ENCODE measurements at places on chromosomes 7 and 10. TPM values are rescaled to one million over a fixed set of nuclear protein-coding genes. Genes with fewer than 3 reads are reported as not detected.

DNA sequence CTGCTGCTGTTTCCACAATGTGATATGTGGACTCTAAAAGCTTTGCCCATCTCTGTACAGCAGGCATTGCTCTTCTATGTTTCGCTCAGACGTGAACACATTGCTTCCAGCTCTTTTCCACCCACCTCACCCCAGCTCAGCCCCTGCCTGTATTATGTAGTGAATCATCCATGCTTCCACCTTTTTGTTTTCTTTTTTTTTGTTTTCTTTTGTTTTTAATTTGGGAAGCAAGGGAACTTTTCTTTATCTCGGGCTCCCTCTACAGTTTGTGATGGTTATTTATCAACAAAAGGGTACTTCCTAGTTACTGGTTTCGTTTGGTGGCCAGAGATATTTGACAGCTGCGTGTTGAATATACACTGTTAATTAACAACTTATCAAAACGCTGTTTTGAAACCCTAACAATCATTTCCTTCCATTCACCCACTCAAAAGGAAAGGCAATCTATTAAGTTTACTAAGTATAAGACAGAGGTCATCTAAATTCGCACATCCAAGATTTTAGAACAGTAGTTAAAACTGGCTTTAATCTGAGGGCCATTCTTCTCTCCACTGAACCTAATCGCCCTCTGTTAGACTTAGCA lies 127.9 kb upstream of the STK17A start:
- H3K4me3 ChIP-seq = no peak overlapping the region
- H3K27ac ChIP-seq = no peak overlapping the region
- no peak for DNase-seq
- no peaks in the 10 kb centered on the region for H3K27me3 ChIP-seq
- H3K4me1 ChIP-seq = no peaks in the 10 kb centered on the region

DNA sequence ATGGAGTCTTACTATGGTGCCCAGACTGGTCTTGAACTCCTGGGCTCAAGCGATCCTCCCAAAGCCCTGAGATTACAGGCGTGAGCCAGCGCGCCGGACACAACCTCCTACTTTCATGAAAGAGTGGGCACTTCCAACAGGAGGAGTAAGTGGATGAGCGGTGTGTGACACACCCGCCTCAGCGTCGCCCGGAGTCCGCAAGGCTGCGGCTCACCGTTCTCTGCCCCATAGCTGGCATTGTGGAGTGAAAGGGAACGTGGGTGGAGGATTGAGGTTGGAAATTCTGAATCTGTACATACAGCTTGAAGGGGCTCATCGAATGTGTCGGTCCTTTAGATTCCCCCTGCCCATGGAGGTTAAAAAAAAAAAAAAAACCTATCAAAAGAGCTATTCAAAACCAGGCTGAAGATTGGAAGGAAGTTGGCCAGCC lies 524 bp upstream of the PRXL2A start:
- H3K27ac ChIP-seq = peak overlapping the region; percentile 83
- H3K4me3 ChIP-seq = peak overlapping the region; percentile 95
- H3K36me3 ChIP-seq = no peaks in the 10 kb centered on the region
- DNase-seq = no peak

The RSPH10B gene
- total RNA-seq = 0.58 TPM

- H3K4me1 ChIP-seq = no peaks in the 10 kb centered on the region
- DNase-seq = no peak
- no peak overlapping the region for H3K27ac ChIP-seq
- H3K4me3 ChIP-seq = no peak overlapping the region
Measured at GRCh38 chr10:22170582-22170981, 47.2 kb downstream of the EBLN1 start.

GRCh38 chr7:66150471-66150870 lies 35.8 kb downstream of the CRCP start:
- no peaks in the 10 kb centered on the region for H3K27me3 ChIP-seq
- DNase-seq = peak; percentile 67
- peaks cover 71% of the 10 kb centered on the region for H3K36me3 ChIP-seq
- peak overlapping the region; percentile 58 for H3K27ac ChIP-seq
- peaks cover 12% of the 10 kb centered on the region for H3K4me1 ChIP-seq

- peaks cover 19% of the 10 kb centered on the region for H3K27me3 ChIP-seq
- H3K4me3 ChIP-seq = peak overlapping the region; percentile 63
- no peaks in the 10 kb centered on the region for H3K36me3 ChIP-seq
- no peak overlapping the region for H3K27ac ChIP-seq
Measured at GRCh38 chr7:44145479-44145968, 4.4 kb upstream of the MYL7 start.

DNA sequence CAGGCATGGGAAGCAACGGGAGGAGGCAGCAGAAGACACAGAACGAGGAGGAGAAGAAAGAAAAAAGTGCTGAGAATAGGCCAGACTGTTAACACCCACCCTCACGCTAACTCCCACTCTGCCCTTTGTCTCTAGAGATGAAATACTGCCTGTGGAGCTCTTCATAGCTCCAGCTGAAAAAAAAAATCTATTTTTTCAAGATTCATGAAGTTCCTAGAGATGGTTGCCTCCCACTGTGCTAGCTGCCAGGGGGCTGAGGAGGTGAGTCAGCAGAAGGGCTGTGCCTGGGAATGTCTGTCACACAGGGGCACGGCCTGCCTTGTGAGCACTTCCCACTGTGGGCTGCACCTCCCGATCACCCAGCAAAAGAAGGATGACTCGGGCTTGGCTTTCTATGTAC lies 144.5 kb downstream of the RNF216 start:
- peak; percentile 79 for DNase-seq
- peaks cover 37% of the 10 kb centered on the region for H3K4me1 ChIP-seq
- no peak overlapping the region for H3K27ac ChIP-seq
- no peak overlapping the region for H3K4me3 ChIP-seq
- no peaks in the 10 kb centered on the region for H3K27me3 ChIP-seq
- H3K36me3 ChIP-seq = peaks cover 3% of the 10 kb centered on the region

DNA sequence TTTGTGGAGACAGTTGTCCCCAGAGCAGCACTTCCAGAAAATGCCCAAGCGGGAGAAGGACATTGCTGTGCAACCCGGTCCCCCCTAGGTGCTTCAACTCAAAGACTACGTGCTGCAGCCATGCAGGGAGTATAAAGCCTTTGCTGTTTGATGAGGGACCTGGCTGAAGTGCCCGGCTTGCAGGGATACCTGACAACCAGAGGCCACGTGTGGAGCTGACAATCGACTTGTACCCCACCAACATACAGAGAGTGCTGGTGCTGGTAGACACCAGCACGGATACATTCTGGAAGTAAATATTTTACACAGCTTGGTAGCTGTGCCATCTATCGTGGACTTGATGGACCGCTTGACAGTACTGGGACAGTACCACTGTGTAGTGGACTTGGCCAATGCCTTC lies 240.6 kb downstream of the CACNA2D1 start:
- H3K4me3 ChIP-seq = no peak overlapping the region
- H3K27ac ChIP-seq = no peak overlapping the region
- no peak for DNase-seq

DNA sequence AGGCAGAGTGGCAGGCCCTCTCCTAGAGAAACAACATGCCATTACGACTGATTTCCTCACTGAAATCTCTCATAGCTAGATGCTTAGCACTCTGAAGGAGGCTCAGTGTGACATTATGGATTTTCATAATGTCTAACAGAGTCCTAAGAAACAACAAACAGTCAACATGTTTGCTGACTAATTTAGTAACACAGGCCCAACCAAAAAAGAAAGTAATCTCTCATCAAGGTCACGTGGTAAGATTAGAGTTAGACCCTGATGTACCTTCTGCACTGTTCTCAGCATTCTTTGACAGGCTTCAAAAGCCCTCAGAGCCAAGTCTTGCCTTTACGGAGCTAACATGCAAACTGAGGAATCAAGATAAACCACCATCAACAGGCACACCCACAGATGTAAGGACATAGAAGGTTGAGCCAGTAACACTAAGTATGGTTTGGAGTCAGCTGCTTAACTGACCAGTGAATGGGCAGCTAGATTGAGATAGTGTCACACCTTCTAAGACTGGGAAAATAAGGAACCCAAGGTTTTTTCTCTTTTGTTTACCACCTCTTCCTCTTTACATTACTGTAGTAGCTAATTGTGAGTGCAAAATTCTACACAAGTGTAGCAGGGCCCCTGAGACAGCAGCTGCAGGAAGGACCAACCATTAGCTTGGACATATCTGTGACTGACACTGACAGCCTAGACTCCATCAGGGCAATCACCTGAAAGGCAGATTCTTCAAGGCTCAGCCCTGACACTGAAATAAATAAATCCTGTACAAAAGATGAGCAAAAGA lies 15.3 kb upstream of the KCNIP2 start:
- no peaks in the 10 kb centered on the region for H3K36me3 ChIP-seq
- no peak for DNase-seq
- H3K4me3 ChIP-seq = no peak overlapping the region
- H3K4me1 ChIP-seq = no peaks in the 10 kb centered on the region

DNA sequence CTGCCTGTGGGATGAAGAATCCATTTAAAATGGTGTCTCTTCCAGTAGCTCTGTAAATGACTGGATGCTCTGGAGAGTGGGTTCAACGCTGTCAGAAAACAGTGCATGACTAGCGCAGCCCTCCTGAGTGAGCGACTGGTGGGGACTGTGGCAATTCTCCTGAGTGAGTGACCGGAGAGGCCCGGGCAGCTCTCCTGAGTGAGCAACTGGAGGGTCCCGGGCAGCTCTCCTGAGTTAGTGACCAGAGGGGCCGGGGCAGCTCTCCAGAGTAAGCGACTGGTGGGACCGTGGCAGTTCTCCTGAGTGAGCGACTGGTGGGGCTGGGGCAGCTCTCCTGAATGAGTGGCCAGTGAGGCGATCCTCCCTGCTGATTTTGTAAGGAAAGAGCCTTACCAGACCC lies 85.5 kb downstream of the WDR37 start:
- no peak overlapping the region for H3K27ac ChIP-seq
- no peaks in the 10 kb centered on the region for H3K36me3 ChIP-seq
- DNase-seq = no peak
- H3K4me3 ChIP-seq = no peak overlapping the region
- H3K27me3 ChIP-seq = no peaks in the 10 kb centered on the region

The PAXIP1 gene
- total RNA-seq = 7.3 TPM

GRCh38 chr7:149872419-149873073 lies 1.2 kb upstream of the ATP6V0E2 start:
- peak overlapping the region; percentile 91 for H3K4me3 ChIP-seq
- no peaks in the 10 kb centered on the region for H3K36me3 ChIP-seq
- DNase-seq = peak; percentile 91
- peak overlapping the region; percentile 86 for H3K27ac ChIP-seq

DNA sequence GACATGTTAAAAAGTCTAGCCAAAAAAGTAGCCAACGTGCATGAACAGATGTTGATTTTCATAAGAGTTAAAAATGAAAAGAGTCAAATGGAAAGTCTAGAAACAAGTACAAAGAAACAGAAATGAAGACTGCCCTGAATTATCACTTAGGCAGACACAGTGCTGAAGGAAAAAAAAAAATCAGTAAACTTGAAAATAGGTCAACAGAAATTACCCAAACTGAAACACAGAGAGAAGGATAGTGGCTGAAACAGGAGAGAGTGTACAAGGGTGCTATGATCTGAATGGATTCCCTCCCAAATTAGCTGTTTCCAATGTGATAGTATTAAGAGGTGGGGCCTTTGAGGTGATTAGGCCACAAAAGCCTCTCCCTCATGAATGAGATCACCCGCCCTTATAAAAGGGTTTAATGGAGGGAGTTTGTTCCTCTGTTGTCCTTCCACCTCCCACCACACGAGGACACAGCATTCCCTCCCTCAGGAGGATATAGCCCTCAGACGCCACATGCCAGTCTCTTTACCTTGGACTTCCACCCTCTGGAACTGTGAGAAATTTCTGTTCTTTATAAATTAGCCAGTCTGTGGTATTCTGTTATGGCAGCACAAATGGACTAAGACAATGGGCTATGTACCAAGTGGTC lies 249.7 kb downstream of the AHR start:
- H3K27me3 ChIP-seq = no peaks in the 10 kb centered on the region
- H3K4me3 ChIP-seq = no peak overlapping the region
- H3K4me1 ChIP-seq = no peaks in the 10 kb centered on the region
- DNase-seq = no peak
- no peaks in the 10 kb centered on the region for H3K36me3 ChIP-seq

The PODXL gene
- total RNA-seq = 46.8 TPM

DNA sequence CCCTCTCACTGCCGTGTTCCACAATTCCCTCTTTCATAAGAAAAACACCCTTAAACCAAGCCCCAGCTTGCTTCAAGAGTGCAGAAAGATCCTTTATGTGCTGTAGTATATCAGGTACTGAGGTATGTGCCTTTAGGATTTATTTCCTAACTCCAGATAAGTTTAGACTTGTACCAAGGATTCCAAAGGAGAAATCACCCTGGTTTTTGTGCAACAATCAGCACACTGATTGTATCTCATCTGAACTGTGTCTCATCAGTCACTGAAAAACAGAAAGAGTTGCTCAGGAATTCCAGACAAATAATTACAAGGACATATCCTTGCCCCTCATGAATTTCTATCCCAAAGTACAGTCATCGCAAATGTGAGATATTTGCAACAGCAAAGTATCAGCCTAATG lies 77.2 kb upstream of the PTPRZ1 start:
- no peaks in the 10 kb centered on the region for H3K4me1 ChIP-seq
- H3K27me3 ChIP-seq = no peaks in the 10 kb centered on the region
- no peaks in the 10 kb centered on the region for H3K36me3 ChIP-seq
- H3K4me3 ChIP-seq = no peak overlapping the region

Measured in psoas muscle (tissue), 8 donors.